ENCODE measurements at places on chromosomes 7 and 10.
A peak's percentile ranks its signal among the peaks of the same experiment; 100 is the strongest.

- no peak for DNase-seq
These were observed 15.6 kb downstream of the NACAD start for GRCh38 chr7:45073031-45073785.

- DNase-seq, result no peak
These were observed 54.9 kb downstream of the FAM241B start for GRCh38 chr10:69684981-69685353.

DNA sequence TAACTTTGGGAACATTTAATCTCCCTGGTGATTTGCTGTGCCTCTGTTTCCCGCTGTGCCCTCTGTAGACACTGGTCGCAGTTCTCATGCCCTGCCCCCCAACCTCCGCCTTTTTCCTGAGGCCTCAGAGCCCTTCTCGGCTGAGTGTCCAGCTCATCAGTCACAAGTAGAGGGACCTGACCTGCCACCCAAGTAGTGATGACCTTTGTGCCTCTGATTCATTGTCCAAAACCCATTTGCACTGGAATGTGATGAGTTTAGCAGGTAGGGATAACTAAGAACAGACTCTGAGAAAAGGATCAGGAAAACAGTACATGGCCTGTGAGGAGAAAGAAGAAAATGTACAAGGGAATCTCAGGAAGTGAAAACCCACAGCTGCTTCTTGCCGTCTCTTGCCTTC lies 58.8 kb downstream of the LANCL2 start:
- DNase-seq, result no peak

- no peak for DNase-seq
These were observed 81.0 kb downstream of the RNF216 start for GRCh38 chr7:5700391-5700985.

- peak; percentile 60 for DNase-seq
These were observed 37.4 kb downstream of the RASGEF1A start for GRCh38 chr10:43229208-43230061.

Measured in activated T-cell treated with anti-CD3 and anti-CD28 coated beads, Interleukin-2, amount 50 U/mL, for 48 hours (primary cell).